Endothelial cell of umbilical vein (primary cell): ENCODE measurements at places on chromosomes 7 and 10.

DNA sequence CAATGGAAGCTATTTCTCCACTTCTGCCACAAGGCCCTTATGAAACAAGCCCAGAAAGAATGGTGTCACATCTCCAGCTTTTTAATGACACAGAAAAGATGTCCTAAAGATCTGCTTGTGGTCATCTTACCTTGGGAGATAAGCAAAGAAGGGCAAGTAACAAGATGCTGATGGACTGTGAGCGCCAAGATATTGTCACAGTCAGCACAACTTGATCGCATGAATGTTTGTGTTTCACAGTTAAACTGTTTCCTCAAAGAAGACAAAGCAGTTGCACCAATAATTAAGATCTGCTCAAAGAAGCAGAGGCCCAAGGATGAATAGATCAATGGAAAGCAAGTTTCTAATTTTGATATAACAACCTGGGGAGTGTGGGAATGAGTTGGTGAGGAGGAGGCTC lies 15.9 kb downstream of the ICA1 start:
- DNase-seq = no peak

- DNase-seq = no peak
These were observed 622.0 kb upstream of the PFKP start for GRCh38 chr10:2445370-2445769.

DNA sequence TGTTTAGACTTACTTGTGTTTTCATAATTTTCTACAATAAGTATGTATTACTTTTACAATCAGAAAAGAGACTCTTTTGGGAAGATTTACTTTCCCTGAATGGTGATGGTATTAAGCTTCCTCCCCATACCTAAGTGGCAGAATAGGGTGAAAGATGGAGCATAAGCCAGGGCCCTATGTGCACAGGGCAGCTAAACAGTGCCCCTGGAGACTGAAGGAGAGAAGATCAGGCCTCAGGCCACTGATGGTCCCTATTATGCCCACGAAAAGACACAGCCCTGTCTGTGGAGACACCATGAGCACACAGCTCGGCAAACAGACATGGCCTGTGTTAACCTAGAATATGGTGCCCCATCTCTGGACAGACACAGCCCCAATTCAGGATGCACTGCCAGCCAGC lies 139.4 kb downstream of the OAT start:
- DNase-seq = no peak

DNA sequence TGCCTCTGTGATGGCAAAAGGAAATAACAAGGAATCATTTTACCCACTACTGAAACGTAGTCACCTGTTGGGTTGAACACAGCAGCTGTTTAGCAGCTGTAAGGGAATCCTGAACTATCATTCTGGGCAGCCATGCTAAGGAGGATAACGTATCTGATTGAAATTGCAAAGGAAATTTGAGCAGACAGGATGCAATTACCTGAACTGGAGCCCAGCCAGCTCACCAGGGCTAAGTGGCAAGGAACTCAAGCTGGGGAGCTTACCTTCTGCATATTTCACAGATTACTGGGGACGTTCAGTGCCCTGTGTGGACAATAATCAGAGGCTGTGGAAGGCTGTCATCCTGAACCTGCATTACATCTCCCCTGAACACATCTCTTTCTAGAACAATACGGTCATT lies 650.5 kb downstream of the SORCS3 start:
- no peak for DNase-seq

DNA sequence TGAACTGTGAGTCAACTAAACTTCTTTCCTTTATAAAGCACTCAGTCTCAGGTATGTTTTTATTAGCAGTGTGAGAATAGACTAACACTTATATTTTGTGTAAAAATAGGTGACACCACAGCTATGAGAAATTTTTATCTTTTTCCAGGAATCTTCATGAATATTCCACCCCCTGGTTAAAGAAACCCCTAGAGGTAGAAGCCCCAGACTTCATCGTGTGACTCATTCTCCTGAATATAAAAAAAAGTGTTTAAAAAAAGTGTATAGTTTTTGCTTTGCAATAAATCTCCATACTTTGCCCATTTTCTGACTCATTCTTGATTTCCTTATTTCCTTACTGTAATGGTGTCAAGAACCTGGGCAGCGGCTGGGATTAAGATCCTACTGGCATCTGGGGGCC lies 667.6 kb upstream of the CELF2 start:
- DNase-seq = no peak

DNA sequence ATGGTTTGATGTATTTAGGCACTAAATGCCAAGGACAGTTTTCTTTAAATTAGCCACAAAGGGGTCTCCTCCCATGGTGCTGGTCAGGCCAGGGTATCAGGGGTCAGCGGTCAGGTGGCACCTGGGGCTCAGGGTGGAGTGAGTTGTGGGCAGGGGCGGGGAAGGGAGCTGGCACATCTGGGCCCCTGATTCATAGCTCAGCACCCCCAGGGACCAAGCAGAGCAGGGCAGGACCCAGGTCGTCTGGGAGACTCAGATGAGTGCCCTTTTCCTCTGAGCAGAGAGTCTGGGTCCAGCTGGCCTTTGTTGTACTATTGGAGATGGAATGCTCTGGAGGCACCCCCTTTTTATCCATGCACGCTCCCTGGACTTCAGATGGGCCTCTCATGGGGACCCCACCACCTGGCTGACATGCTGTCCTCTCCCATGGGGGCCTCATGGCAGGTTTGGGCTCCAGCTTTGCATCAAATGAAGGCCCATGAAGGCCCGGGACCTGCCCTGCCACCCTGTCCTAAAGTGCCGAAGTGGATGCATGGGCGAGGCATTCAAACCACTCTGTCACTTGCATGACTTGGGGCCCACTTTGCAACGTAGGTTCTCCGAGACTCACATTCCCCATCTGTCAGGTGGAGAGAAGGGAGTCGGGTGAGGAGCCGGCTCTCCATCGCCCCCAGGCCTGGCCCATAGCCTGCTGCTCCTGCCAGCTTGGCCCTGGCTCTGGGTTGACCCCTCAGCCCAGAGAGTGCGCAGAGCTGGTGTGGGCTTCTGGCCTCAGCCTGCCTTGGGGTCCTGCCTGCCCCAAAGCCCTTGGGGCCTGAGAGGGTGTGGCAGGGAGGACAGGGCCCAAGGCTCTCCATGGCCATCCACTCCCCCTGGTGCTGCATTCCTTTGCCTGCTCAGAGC lies 66.4 kb downstream of the RAMP3 start:
- no peak for DNase-seq

- peak; percentile 29 for DNase-seq
These were observed 831 bp downstream of the CCDC7 start for GRCh38 chr10:32446536-32447406.

GRCh38 chr10:71713135-71714030 lies 6.2 kb downstream of the C10orf105 start:
- DNase-seq = peak; percentile 26

GRCh38 chr10:13037832-13038231 lies 36.3 kb upstream of the CCDC3 start:
- DNase-seq = no peak

GRCh38 chr10:113100281-113100680 lies 150.2 kb downstream of the TCF7L2 start:
- no peak for DNase-seq

- no peak for DNase-seq
These were observed 212.8 kb downstream of the ADARB2 start for GRCh38 chr10:1524540-1524939.

- DNase-seq = no peak
These were observed 335 bp upstream of the CHCHD1 start for GRCh38 chr10:73781548-73781878.
